Hematopoietic multipotent progenitor cell (in vitro differentiated cells): ENCODE measurements at places on chromosomes 12 and 14.

DNA sequence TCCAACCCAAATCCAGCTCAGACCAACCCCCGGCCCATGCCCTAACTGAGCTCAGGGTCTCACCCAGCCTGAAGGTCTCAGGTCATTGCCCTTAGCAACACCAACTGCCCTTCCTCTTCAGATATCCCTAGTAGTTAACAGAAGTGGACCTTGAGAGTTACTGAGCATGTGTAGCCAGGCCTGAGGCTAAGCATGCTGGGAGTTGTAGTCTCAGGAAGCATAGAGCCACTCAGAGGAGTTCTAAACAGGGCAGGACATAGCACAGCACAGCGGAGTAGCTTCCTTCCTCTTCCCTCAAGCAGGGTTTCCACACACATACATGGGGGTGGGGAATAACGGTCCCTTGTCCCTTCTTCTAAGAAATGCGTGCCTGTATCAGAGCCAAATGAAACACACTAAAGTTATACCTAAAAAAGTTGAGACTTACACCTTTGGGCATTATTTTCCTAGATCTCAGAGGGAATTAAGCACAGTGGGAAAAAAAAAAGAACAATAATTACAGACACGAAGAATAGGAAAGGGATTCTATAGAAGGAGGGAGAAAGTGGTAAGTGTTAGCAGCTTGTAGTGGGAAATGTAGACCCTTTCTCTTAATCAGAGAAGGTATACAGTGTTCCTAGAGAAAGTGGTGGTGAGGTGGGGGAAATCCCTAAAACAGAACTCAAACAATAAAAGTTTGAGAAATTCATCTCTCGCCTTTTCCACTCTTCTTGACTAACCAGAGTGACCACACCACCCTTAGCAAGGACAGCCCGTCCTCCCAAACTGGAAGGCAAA lies 4.4 kb downstream of the KMT2D start:
- no peak for DNase-seq

DNA sequence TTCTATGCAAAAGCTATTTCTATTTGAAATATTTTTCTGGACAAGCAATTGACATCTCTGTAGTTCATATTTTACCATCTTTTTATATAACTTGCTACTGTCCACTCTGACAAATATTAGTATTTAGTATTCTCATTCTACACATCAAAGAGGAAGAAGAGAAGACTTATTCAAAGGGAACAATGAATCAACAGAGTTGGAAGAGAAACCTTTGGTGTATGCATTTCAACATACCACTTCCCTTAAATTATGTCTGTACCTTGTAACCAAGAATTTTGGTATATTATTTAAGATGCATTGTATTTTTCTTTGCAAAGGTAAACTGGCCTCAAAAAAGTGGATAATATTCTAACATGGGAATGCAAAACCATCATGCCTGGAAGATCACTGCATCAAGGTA lies 72.1 kb upstream of the DUSP6 start:
- DNase-seq = no peak

DNA sequence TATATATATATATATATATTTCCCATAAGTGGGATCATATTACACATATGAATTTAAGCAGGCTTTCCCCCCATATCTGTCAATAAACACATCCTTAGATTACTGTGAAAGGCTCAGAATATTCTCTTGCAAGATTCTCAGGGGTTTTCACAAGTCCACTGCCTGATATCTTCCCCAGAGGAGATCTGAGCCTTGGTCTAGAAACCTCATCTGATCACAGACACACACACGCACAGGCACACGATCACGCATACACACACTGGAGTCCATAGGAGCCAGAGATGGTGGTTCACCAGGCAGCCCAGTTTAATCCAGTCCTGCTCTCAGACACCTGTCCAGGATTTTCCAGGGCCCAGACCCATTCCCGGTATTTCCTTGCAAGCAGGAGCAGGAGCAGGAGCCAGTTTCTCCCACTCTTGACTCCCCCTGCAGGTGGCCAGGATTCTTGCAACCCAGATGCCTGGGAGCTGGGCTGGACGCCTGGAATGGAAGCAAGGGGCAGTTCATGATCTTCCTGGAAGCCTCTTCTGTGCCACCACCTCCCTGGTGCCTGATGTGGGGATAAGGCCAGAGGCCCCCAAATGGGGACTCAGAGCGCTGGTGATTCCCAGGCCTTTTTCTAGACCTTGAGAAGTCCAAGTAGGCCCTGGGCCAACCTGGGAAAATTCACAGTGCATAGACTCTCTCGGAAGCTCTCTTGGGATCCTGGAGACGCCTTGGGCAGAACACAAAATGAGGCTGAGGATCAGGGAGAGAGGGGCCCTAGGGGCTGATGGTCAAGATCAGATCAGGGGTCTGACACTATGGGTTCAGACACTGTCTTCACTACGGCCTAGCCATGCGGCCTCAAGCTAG lies 16.5 kb upstream of the KRT78 start:
- DNase-seq = no peak

- no peak for DNase-seq
These were observed 66.4 kb upstream of the MAP1LC3B2 start for GRCh38 chr12:116492703-116493324.

GRCh38 chr14:99309220-99309766 lies 37.3 kb upstream of the BCL11B start:
- DNase-seq = no peak
